Inflammatory macrophage treated with lipopolysaccharide for 4 hours (primary cell): ENCODE measurements at places on chromosomes 1 and 21.

GRCh38 chr1:11800756-11801433 is 4.9 kb downstream of the MTHFR start:
- no peak for DNase-seq

GRCh38 chr21:40099809-40100208 is 232.6 kb downstream of the PCP4 start:
- DNase-seq: no peak

- no peak for DNase-seq
Observed at GRCh38 chr1:48228156-48228555, 5.6 kb downstream of the SLC5A9 start.

DNA sequence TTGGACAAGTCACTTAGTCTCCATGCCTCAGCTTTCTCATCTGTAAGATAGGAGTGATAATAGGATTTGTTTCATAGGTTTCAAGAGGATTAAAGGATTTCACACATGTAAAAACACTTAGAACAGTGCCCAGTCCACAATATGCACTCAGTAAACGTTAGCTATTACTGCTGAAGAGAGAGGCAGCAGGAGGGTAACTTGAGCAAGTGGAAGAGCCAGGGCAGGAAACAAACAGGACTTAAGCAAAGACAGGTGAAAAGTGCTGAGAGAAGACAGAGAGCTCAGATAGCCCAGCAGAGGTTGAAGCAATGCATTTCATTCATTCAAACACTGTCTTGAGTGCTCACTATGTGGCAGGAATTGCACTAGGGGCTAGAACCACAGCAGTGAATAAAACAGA is 21.1 kb upstream of the H3-3A start:
- no peak for DNase-seq

DNA sequence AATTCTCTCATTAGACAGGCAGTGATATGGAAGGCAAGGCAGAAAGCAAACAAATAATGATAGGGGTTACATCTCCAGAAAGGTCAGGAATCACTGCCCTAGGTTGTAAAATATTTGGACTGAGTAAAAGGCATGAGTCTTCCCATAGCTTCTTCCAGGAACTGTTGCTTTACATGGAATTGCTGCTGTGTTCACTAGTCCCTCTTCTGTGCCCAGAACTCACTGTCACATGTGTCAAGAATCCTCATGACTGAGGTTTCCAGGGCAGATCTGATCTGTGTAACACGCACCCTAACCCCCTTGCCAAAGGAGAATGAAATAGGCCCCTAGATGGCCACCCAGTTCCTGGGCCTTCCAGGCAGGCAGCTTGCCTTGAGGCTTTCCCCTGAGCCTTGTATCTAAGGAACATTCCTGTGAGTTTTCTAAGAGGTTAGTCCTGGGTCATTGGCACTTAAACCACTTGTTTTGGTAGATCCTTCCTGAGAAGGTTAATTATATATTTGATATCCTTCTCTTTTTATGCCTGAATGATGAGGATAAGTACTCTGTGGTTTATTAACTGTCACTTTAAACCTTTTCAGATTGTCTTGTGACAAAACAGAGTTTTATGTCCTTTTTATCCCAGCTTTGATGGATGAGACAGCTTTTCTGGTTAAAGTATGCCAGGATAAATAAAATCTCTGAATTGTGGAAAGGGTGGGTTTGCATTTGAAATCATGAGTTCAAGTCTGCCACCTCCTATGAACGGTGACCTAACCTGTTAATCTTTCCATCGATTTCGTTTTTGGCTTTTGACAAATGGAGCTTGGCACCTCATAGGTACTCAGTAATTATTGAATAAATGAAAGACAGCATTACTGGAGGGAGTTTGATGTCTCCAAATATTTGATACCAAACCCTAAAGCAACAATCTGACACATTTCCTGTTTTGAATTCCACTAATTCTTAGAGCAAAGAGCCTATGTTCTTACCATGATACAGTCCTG is 163.3 kb downstream of the DHRS3 start:
- DNase-seq: no peak

DNA sequence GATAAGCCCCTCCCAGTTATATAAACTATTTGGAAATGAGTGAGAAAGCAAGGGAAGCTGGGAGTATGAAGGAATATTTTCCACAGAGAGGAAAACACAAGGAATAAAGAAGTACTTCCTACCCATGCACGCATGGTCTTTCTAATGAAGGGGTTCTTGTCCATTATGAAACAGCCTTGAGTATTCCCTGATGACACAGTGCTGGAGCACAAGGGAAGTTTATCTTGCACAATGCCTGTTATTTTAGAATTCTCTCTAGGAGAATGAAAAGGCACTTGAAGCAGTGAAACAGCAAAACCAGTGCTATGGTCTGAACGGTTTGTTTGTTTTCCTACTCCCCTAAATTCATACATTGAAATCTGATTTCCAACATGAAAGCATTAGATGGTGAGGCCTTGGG is 38.6 kb upstream of the ADAMTS1 start:
- no peak for DNase-seq

GRCh38 chr1:164857439-164857838 is 298.5 kb downstream of the PBX1 start:
- DNase-seq: no peak

DNA sequence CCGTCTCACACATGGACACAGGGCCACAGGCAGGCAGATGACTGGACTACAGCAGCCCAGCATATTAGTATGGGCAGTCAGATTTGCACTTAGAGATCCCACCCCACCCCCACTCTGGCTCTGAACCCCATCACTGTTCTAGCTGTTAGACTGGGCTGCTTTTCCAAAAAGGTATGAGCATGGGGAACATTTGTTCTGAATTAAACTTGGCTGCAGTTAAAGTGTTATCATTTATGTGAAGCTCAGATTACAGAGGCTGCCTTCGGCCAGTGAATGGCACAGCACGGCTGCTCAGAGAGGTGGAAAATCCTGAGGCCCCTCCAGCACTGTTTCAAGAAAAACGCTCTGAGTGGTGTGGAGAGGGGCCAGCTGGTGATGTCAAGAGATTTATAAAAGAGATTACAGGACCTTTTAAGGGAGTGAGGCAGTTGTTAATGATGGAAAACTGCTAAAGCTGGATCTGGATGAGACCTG is 6.9 kb upstream of the NOS1AP start:
- no peak for DNase-seq

DNA sequence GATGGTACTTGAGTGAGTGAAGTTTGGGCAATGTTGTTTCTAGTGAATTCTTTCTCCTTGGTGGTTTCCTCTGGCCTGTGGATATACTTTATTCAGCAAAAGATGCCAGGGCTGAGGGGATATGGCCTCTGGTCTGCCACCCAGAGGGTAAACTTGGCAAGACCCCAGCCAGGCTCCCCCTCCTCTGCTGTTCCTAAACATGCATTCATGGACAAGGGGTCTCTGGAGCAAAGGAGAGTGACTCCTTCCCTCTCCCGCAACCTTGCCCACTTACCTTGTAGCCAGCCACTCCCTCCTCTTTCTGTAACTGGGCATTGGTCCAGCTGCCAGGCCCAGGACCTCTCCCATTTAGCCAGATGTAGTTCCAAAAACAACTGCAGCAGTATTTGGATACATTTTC is 43.8 kb downstream of the RUNX3 start:
- no peak for DNase-seq

DNA sequence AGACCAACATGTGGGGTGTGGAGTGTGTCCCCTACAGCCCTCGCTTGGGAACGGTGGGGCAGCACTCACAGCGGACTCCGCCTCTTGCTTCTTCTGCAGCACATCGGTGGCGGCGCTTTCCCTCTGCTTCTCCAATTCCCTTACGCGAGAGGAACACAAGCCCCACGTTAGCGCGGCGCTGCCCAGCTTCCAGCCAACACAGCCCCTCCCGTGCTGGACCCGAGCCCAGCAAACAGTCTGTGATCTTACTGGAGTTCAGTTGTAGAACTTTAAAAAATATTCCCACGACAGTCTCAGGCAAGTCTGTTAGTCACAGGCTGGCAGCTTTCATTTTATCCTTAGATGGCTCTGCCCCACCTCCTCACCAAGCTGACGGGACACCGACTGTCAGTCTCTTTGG is 13.6 kb downstream of the THAP3 start:
- no peak for DNase-seq

DNA sequence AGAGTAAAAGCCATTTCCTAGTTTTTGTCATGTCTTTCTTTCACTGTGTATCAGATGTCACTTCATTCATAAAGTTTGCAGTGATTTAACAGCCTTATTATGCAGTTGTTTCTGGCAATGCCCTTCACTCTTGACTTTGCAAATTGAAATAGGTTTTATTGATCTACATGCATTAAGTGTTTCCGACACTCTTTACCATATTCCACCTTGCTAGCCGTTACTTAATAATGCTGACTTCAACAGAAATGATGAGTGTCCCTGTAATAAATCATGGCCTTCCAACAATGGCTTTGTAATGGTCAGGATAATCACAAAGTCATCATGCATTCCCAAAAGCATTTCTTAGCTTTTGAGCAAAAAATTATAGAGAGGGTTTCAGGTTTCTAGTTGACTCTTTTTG is 236.8 kb upstream of the FMN2 start:
- DNase-seq: no peak

DNA sequence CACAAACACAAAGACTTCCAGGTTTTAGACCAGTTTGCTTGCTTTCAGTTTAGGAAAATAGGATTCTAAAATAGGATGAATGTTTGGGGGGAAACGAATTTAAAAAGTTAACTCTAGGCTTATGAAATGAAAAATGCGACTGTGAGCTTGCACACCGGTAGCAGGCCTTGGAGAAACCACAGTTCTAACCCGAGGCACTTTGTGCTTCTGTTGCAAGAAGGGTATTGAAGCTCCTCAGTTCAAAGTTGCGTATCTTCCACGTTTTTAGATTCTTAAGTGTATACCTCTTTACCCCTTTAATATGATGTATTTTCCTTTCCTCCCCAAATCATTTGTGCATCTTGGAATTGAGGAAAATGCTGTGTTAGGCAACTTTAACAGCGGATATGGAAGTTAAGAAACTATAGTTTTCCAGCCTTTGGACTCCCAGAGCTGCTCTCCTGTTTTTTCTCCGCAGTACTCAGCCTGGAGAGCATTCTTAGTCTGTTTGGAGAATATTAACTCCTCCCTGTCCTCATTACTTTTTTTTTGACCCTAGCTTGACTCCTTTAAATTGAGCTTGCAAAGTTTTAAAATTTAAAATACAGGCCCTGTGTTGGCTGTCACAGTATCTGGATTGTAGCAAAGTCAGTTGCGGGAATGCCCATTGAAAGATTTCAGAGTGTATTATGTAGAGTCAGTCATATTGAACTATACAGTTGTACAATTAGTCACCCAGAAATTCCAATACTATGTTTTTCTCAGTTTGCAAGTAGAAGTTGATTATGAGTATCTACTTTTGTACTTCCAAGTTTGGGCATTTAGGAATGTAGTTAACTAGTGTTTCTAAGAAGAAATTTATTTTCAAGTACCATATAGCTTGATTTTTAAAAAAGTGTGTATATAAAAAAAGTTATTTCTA is 2.6 kb downstream of the MRPS6 start:
- no peak for DNase-seq

GRCh38 chr1:35633547-35633946 is 7.8 kb downstream of the PSMB2 start:
- no peak for DNase-seq

DNA sequence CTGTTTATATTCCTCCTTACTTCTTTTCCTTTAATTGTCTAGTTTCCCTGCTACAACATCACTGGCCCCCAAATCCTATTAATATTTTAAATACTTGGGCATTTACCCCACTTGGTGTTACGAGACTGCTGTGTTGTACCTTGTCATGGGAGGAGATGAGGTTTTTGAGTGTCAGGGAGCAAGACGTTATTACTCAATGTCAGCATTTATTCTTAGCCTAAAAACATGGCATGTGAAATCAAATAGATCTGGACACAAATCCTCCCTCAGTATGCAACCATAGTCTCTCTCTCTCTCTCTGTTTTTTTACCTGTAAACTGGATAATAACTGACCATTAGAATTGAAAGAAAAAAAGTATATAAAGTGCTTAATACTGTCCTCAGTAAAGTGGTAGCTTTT is 4.6 kb downstream of the LRRC8B start:
- no peak for DNase-seq

DNA sequence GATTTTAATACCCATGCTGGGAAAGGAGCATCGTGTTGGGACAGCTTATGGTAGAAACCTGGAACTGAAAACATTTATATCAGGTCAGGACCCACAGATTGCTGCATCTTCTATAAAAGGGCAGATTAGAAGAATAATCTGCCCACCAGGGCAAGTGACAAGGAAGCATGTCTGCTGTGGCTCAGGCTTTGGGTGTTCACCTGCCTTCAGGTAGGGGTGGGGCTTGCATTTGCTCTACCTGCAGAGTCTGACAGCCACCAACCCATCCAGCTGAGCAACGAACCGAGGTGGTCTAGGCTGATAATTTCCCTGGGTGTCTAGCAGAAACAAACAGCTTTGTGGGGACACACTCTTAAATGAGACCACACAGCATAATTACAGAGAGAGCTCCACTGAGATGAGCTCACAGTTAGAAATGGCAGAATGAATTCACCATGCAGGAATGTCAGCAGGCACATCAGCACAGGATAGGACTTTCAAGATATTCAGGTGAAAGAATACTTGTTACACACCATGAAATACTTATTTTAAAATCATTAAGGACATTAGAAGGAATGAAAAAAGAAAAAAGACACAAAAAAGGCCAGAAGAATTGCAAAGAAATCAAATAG is 36.1 kb upstream of the B3GALT5 start:
- DNase-seq: no peak

DNA sequence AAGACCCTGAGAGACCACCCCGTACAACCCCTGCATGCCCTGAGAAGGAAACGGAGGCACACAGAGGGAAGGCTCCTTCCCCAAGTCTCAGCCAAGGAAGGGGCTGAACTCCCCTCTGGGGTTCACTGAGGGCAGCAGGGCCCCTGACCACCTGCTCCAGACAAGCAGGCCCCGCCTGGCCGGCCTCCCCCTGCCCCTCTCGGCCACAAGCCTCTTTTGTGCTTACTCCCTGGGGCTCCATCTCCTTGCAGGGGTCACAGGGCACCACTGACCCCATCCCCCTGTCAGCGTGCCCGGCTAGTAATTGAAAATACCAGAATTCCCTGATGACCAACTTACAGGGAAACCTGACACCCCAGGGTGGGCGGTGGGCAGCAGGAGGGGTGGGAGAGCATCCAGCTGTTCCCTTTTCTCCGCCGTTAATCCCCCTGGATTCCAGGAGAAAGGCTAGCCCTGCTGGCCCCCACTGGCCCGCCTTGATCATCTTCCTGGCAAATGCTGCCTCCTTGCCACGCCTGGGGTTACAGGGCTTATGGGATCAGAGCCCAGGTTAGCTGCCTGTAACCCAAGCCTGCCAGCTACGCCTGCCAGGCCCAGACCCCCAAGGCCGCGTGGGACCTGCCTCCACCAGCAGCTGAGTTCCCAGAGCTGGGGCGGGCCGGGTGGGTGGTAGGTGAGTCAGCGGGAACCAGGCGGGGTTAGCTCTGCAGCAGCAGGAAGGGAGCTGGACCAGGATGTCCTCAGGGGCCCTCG is 96.1 kb downstream of the LACTBL1 start:
- no peak for DNase-seq
